Lung (tissue), 17 donors: ENCODE measurements at places on chromosomes 2 and 18. TPM values are rescaled to one million over a fixed set of nuclear protein-coding genes. Genes with fewer than 3 reads are reported as not detected.

GRCh38 chr18:66226782-66227181 lies 377.1 kb downstream of the CDH19 start:
- no peak overlapping the region for H3K4me3 ChIP-seq
- H3K4me1 ChIP-seq = no peaks in the 10 kb centered on the region
- H3K27me3 ChIP-seq = no peaks in the 10 kb centered on the region
- DNase-seq = peak; percentile 25

Gene LMAN1
- 93.5 TPM for total RNA-seq

Gene ASXL3
- 3.6 TPM for total RNA-seq

DNA sequence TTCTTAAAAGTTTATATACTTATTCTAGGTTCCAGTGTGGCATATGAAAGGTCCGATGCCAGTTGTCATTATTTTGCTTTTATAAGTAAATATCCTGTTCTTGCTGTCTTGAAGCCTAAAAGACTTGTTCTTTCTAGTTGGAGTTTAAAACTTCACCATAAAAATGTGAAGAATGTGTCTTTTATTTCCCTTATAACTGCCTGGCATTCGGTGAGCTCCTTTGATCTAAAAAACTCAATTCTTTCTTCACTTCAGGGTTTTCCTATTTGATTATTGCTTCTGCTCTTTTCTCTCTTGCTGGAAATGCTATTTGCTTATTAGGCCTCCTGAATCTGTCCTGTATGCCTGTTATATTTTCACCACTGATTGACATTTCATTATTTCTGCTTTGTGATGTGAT lies 51.6 kb downstream of the TSPYL6 start:
- peaks cover 42% of the 10 kb centered on the region for H3K4me1 ChIP-seq
- no peak overlapping the region for H3K4me3 ChIP-seq
- no peaks in the 10 kb centered on the region for H3K27me3 ChIP-seq
- no peak overlapping the region for H3K27ac ChIP-seq
- no peaks in the 10 kb centered on the region for H3K36me3 ChIP-seq

Gene KCNS3
- total RNA-seq = 45.9 TPM

Gene IGFBP2
- total RNA-seq = 104 TPM

- H3K27me3 ChIP-seq = no peaks in the 10 kb centered on the region
- DNase-seq = no peak
- no peaks in the 10 kb centered on the region for H3K4me1 ChIP-seq
- H3K36me3 ChIP-seq = peaks cover 6% of the 10 kb centered on the region
These were observed 84.0 kb downstream of the MSH2 start for GRCh38 chr2:47486841-47487497.

DNA sequence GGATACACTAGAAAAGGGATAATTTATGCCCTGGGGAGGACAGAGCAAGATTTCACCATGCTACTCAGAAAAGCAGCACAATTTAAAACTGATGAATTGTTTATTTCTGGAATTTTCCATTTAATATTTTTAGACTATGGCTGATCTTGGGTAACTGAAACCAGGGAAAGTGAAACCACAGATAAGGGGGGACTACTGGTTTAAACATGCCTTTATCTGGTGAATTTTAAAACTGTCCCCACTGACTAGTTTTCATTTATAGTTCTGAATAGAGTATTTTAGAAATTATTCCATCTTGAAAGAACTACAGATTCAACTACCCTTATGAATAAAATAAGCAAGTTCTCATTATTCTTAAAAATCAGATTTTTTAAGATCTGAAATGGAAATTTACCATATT lies 15.0 kb downstream of the NFU1 start:
- no peaks in the 10 kb centered on the region for H3K4me1 ChIP-seq
- no peak for DNase-seq
- no peaks in the 10 kb centered on the region for H3K27me3 ChIP-seq
- peaks cover 24% of the 10 kb centered on the region for H3K36me3 ChIP-seq

DNA sequence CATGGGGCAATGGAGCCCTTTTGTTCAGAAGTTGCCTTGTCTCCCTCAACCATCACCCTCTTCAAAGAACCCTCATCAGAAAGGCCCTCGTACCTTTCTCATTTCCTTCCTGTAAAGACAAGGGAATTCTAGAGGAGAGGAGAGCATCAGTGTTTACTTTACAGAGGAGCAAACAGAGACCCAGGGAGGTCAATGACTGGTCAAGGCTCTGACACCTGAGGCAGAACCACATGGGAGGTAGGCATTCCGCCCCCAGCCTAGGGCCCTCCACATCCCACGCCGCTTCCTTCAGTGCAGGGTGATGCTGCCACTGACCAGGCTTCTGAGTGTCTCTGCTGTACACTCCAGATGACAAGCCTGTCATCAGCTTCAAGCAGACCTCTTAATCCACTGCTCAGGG lies 104.7 kb downstream of the NRP2 start:
- H3K27ac ChIP-seq = peak overlapping the region; percentile 46
- no peaks in the 10 kb centered on the region for H3K27me3 ChIP-seq
- H3K36me3 ChIP-seq = no peaks in the 10 kb centered on the region
- no peaks in the 10 kb centered on the region for H3K4me1 ChIP-seq
- DNase-seq = no peak
- no peak overlapping the region for H3K4me3 ChIP-seq

GRCh38 chr2:213238753-213239495 lies 45.3 kb upstream of the SPAG16 start:
- no peaks in the 10 kb centered on the region for H3K36me3 ChIP-seq
- no peaks in the 10 kb centered on the region for H3K4me1 ChIP-seq
- no peak overlapping the region for H3K4me3 ChIP-seq
- H3K27ac ChIP-seq = no peak overlapping the region

DNA sequence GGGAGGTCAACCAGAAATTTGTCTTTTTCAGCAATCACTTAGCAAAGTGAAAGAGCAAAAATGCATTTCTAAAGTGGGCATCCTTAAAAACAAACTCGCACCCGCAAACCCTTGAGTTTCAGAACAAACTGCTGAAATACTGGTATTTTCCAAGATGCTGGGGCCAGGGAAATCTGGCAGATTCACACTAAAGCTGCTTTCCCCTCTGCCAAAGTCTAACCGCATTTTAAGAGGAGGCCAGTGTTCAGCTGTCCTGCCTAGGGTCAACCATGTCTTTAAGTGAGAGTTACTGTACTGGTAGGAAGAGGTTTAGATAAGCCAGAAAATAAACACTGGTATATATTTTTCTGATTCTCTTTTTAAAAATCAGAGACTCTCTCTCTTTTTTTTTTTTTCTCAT lies 55.9 kb downstream of the ACVR1 start:
- no peak overlapping the region for H3K4me3 ChIP-seq
- H3K4me1 ChIP-seq = no peaks in the 10 kb centered on the region
- DNase-seq = no peak
- H3K27ac ChIP-seq = no peak overlapping the region
- peaks cover 6% of the 10 kb centered on the region for H3K36me3 ChIP-seq
- H3K27me3 ChIP-seq = no peaks in the 10 kb centered on the region

- H3K36me3 ChIP-seq = no peaks in the 10 kb centered on the region
- H3K4me1 ChIP-seq = no peaks in the 10 kb centered on the region
- H3K27ac ChIP-seq = no peak overlapping the region
- no peaks in the 10 kb centered on the region for H3K27me3 ChIP-seq
- DNase-seq = no peak
- H3K4me3 ChIP-seq = no peak overlapping the region
These were observed 30.7 kb upstream of the PIEZO2 start for GRCh38 chr18:11179959-11180519.

DNA sequence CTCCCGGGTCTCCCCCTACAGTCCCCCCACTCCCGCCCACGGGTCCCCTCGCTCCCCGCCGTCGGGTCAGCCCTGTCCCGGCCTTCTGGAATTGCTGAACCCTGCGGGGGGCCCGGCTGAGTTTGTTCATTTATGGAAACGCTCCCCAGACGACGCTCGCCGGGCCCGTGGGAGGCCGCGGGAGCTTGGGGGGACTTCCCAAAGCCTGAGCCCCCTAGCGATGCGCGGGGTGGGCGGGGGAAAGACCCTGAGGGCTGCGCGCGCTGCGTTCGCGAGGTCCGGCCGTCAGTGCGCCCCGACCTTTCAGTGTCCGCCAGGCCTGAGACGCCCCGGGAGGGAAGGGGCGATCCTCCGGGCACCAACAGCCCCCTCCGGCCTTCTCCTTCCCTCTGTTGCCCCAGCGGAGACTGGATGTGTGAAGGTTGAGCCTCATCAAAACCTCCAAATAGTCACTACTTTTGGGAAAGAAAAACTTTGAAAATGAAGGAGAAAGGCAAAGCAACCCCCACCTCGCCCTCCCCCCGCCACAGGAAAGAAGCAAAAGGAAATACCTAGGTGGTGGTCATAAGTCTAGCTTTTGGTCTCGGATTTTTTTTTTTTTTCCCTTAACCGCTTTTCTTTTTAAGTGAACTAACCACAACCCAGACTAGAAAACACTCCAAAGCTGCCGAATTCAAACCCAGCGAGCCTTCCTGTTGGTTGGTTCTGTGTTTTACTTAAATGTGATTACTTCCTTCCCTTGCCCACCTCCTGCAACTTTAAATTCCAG lies 509 bp upstream of the CYS1 start:
- H3K36me3 ChIP-seq = no peaks in the 10 kb centered on the region
- H3K4me3 ChIP-seq = no peak overlapping the region
- DNase-seq = no peak
- H3K4me1 ChIP-seq = peaks cover 8% of the 10 kb centered on the region
- H3K27ac ChIP-seq = no peak overlapping the region

Gene ATP9B
- 39.7 TPM for total RNA-seq

- no peak overlapping the region for H3K4me3 ChIP-seq
- H3K36me3 ChIP-seq = no peaks in the 10 kb centered on the region
- no peak overlapping the region for H3K27ac ChIP-seq
These were observed 242.6 kb downstream of the PHLPP1 start for GRCh38 chr18:62957885-62958472.

DNA sequence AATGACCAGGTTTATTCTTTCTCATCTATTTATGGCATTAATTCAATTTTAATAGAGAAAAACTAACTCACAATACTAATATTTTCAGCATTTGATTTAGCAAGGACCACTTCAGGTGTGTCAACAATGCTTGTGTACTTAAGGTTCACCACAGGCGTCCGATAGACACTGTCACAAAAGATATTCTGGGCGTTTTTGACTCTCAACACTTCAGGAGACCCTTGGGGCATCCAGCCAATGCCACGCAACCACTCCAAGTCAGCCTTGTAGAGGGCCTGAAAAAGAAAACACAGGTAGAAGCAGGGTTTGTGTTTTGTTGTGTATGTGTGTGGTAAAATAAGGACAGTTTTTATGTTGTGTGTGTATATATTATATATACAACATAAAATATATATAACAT lies 158.2 kb downstream of the NEB start:
- H3K36me3 ChIP-seq = no peaks in the 10 kb centered on the region
- H3K4me3 ChIP-seq = no peak overlapping the region
- no peak overlapping the region for H3K27ac ChIP-seq
- H3K4me1 ChIP-seq = no peaks in the 10 kb centered on the region

Gene PPP1R1C
- total RNA-seq = 5.2 TPM

Gene CNGA3
- total RNA-seq = 0.23 TPM

DNA sequence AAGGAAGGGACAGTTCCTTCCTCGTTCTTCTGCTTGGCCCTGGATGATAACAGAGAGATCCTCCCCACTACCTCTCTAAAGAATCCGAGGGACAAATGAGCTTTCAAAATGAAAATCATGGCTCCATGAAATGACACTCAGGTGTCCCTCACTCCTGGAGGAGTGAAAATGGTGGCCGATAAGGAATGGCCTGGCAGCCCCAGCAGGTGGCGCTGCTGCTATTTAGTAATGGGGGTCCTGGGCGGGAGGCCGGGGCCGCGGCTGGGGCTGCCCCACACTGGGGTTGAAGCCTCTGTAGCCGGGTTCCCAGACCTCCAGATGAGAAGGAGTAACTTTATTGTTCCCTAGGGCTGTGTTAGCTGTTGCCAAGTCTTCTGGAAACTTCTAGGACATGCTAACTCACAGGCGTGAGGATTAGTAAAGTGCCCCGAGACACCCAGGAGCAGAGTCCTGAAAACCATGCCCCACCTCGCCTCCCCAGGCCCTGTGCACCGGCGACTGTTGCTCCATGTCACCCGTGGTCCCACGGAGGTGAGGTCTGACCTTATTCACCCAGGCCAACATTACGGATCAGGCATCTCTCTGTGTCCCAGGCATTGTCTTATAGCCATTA lies 138.0 kb downstream of the CTIF start:
- no peaks in the 10 kb centered on the region for H3K27me3 ChIP-seq
- DNase-seq = peak; percentile 73
- no peaks in the 10 kb centered on the region for H3K36me3 ChIP-seq
- H3K4me3 ChIP-seq = no peak overlapping the region
- H3K27ac ChIP-seq = no peak overlapping the region

Gene SLC40A1
- total RNA-seq = 553 TPM

GRCh38 chr2:118084491-118085089 lies 3.7 kb upstream of the INSIG2 start:
- DNase-seq = no peak
- H3K36me3 ChIP-seq = no peaks in the 10 kb centered on the region
- no peak overlapping the region for H3K4me3 ChIP-seq
- H3K27me3 ChIP-seq = peaks cover 18% of the 10 kb centered on the region

GRCh38 chr2:193272011-193272410 lies 1077.3 kb upstream of the TMEFF2 start:
- no peak for DNase-seq
- H3K36me3 ChIP-seq = no peaks in the 10 kb centered on the region
- H3K27me3 ChIP-seq = no peaks in the 10 kb centered on the region
- H3K4me3 ChIP-seq = no peak overlapping the region

DNA sequence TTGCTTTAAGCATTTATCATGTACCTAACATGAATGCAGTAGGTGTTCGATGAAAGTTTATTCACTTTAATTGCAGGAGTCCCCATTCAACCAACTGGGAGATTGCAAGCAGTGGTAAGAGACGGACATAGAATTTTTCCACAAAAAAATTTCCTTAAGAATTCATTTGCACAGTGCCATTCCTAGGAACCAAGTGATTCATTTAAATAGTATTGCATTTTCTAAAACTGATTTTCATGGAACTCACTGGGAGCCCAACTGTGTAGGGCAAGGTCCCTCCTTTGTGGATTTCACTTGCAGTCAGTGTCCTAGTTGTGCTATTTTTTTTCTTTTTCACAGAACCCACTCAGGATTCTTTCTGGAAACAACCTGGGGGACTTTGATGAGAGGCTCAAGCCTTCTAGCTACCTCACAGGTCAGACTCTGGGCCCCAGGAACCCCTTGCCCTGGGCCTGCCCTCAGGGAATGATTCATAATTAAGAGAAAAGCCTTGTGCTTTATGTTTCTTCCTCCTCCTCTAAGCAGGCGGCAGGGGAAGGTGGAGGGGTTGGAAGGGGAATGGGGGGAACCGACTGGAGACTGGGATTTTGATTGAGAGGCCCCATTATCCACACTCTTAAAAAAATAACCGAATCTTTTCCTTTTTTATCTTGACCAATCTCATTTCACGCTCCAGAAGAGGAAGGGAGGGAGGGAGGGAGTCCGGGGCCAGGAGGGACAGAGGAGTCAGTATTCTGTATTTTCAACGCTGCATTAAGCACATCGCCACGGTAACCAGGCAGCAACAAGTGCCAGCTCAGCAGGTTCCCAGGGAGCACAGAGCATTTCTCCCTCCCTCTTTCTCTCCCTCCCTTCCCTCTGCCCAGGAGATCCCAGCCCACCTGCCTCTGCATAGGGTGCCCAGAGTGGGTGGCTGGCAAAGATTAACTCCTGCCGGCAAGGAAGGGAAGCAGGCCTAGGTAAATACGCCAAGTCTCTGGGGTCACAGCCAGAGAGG lies 51.8 kb downstream of the PSD4 start:
- no peaks in the 10 kb centered on the region for H3K36me3 ChIP-seq
- peak; percentile 82 for DNase-seq
- H3K4me1 ChIP-seq = no peaks in the 10 kb centered on the region
